ENCODE measurements at places on chromosomes 16 and 17.

- DNase-seq = no peak
These were observed 29.0 kb upstream of the HEATR6 start for GRCh38 chr17:60107526-60108257.

DNA sequence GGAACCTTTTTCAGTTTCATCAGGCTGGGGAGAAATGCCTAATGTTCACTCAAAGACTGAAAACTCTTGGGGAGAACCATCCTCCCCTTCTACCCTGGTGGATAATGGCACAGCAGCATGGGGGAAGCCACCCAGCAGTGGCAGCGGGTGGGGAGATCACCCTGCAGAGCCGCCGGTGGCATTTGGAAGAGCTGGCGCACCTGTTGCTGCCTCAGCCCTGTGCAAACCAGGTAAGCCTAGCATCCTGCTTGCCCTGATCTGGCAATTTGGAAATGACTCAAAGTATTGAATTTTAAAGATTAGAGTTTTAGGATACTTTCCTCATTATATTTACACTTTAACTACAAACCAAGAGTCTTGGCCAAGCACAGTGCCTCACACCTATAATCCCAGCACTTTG is 63.8 kb downstream of the TMC6 start:
- DNase-seq = no peak

DNA sequence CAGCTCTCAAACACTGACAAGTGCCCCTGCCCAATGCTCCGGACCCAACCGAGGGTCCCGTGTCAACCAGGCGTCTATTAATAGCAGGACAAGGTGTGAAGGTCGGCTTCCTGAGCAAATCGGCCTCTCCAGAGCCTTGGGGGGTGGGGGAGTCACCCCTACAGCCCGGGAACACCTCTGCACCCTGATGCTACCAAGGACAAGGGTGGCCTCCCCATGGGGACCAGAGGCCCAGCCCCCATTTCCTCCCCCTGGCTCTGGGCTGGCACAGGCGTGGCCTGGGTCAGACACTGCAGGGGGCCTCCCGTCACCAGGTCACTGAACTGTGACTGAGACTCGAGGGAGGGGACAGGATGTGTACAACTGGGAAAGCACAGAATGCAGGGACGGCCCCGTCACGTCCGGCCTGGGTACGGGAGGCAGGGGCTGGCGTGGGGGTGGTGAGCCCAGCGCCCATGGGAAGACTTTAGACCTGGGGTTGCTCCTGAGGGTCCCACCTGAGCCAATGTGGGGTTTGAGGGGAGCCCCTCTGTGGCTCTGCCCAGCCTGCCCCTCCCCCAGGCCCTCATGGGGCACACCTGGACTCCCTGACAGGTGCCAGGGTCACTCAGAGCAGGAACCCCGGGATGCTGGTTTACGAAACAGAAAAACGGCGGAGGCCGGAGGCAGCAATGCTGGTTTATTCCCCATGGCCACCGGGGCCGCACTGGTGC is 579 bp upstream of the CYBA start:
- peak; percentile 73 for DNase-seq

- DNase-seq = no peak
These were observed 21.4 kb upstream of the SPACA3 start for GRCh38 chr17:32970281-32970680.

DNA sequence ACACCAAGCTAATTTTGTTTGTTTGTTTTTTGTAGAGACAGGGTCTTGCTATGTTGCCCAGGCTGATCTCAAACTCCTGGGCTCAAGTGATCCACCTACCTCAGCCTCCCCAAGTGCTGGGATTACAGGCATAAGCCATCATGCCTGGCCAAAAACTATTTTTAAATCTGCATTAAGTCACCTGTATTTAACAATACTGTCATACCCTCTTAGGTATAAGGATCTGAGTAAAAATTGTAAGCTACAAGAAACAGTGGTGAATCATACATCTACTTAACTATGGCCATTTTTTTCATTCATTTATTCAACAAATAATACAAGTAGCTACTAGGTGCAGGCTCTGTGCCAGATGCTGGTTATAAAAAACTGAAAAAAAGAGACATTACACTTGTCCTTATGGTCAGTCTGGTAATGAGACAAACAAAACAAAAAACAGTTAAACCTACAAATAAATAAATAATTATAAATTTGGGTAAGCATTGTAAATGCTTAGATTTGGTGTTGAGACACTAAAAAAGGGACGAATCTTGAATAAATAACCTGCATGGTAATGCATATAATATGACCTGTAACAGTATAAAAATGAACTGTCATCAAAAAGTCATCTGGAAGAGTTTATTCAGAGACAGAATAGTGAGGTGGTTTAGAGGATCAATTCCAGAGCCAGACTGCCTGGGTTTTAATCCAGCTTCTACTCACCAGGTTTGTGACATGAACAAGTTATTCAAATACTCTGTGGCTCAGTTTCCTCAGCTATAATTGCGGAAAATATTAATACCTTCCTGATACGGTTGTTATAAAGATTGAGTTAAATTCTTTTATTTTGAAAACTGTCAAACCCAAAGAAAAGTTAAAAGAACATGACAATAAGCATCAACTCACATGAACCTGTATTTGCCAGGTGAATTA is 26.8 kb downstream of the BRIP1 start:
- no peak for DNase-seq

- no peak for DNase-seq
These were observed 13.6 kb downstream of the LGALS9 start for GRCh38 chr17:27644586-27644985.

- no peak for DNase-seq
These were observed 28.6 kb downstream of the COG7 start for GRCh38 chr16:23424292-23424958.

DNA sequence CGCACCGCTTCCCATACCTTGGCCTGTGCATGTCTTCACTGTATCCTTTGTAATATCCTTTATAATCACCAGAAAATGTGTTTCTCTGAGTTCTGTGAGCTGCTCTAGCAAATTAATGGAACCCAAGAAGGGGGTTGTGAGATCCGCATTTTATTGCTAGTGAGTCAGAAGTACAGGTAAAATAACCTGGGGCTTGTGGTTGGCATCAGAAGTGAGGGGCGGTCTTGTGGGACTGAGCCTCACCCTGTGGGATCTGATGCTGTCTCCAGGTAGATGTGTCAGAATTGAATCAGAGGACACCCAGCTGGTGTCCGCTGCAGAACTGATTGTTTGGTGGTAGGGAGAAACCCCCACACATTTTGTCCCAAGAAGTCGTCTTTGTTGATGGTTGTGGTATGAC is 382.4 kb downstream of the SNX29 start:
- DNase-seq = no peak

DNA sequence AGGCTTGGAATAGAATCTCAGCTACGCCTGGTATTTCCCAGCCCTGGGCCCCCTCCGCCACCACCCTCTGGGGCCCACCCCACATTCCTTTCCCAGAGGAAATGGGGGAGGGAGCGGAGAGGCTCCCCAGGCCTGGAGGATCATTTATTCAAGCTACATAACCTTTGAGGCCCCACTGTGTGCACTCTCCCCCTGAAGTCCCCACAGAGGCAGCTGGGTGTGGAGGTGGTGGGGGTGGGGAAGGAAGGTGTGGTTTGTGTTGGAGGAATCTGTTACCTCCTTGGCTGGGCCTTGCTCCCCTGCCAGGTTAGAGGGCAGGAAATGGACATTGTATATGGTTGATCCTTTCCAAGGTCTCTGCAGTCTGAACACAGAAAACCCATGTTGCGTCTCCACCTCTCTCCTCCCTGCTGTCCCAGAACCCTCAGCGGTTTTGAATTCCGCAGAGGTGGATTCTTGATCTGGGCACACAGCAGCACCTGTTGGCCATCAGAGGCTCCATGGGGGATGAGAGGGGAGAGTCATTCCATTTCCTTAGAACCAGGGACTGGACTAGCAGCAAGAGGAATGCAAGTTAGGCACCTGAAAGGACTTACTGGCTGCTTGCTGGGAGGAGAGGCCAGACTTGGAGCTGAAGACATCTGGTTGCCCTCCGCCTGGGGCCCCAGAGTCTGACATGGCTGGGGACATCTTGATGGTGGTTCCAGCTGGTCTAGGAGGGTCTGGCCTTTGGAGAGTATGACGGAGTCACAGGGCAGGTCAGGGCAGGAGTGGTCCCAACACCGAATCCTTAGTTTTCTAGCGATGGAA is 23.0 kb downstream of the ARHGAP23 start:
- DNase-seq = peak; percentile 74

- no peak for DNase-seq
These were observed 3.8 kb downstream of the SULT1A2 start for GRCh38 chr16:28592979-28593553.

DNA sequence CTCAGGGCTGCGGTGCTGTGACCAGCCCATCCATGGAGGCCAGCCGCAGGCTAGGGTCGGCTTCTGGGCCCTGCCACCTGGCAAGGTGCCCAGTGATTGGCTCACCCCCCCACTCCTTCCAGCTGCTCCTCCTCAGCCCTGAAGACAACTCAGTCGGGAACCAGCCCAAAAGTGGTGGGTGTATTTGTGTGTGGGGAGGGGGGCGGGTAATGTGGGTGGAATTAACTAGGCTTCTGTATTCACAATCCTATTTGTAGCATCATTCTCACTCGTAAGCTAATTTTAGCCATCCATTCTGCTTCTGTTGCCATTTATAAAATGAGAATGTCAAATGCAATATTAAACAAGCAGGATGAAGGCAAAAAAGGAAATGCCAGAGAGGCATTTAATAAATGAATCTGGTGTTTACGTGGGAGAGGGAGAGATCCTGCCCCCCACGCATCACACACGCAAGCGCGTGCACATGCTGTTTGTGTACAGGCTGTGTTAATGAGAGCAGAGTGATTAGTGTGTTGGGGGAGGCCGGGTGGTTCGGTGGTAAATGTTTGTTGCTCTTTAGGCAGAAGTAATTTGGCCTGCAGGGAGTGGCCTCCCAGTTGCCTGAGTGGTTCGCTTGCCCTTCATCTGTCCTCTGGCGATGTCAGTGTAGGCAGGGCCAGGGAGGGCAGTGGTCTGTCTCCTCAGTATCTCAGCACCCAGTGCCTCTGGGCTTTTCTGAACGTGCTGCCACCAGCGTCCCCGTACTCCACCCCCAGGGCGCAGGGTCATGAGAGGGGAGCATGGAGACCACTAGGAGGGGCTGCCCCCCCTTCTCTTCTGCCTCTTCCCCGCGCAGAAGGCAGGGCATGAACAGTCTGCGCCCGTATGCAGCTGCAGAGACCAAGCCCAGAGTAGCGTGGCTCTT is 140.1 kb downstream of the CCDC182 start:
- no peak for DNase-seq

- DNase-seq = no peak
These were observed 2.6 kb downstream of the PRAC1 start for GRCh38 chr17:48719642-48720265.

- DNase-seq = no peak
These were observed 260.4 kb downstream of the CEP112 start for GRCh38 chr17:65931246-65932149.

DNA sequence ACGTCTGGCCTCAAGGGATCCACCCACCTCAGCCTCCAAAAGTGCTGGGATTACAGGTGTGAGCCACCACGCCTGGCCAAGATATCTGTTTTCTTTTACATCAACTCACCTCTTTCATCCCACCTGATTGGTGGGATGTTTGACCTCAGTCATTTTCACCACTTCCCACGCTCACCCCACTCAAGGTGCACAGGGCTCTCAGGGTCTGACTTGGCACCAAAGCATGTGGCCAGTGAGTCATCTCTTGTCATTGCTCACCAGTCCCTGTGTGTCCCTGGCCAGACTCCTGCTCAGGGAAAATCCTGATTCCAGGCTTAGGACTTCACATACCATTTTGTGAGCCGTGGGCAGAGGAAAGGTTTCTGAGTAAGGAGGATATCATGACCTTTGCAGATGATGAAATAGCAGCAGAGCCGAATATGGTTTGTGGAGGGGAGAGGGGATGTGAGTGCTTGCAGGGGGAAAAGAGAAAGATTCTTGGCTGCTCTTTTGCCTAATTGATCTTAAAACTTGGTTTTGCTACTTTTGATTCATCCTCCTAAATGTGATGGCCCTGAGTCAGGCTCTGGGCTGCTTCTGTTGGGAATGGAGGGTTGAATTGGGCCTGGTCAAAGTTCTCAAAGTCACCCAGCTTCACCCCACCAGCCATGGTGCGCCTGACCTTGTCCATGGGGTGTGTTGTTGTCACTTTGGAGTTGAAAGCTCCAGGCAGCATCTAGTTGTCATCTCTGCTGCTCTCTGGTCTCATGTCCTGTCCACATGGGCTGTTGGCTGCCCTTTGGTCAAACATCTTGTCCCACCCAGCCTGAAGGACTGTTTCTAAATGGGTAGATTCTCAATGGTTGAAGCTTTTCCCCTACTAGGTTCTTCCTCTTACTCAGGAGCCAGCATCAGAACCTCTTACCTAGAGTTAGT is 6.0 kb upstream of the KCNH6 start:
- no peak for DNase-seq

DNA sequence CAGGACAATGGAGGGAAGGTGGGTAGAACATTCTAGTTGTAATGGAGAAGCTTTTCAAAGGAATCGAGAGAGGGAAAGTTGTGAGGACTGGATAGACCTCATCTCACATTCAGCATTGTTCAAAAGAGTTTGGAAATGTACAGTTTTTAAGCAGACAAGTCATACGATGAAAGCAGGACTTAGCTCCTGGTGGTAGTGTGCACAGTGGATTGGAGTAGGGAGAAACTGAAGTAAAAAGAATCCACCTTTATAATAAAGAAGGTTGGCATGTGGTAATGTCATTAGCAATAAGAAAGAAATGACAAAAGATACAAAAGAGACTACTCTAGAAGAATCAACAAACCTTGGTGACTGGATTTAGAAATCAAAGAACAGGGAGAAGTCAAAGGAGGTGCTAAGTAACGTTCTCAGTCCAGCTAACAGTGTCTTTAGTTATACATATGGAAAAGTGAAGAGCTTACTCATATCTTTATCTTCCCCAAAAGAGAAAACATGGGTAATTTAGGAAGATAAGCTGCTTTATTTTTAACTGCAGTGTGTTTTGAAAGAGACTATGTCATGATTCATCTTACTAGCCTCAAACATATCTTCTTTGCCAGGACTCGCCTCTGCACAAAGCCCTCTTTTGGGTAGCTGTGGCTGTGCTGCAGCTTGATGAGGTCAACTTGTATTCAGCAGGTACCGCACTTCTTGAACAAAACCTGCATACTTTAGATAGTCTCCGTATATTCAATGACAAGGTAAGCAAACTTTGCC is 18.7 kb upstream of the EVI2A start:
- DNase-seq = no peak

- DNase-seq = no peak
These were observed 27.7 kb downstream of the DHRS7C start for GRCh38 chr17:9763643-9764042.

DNA sequence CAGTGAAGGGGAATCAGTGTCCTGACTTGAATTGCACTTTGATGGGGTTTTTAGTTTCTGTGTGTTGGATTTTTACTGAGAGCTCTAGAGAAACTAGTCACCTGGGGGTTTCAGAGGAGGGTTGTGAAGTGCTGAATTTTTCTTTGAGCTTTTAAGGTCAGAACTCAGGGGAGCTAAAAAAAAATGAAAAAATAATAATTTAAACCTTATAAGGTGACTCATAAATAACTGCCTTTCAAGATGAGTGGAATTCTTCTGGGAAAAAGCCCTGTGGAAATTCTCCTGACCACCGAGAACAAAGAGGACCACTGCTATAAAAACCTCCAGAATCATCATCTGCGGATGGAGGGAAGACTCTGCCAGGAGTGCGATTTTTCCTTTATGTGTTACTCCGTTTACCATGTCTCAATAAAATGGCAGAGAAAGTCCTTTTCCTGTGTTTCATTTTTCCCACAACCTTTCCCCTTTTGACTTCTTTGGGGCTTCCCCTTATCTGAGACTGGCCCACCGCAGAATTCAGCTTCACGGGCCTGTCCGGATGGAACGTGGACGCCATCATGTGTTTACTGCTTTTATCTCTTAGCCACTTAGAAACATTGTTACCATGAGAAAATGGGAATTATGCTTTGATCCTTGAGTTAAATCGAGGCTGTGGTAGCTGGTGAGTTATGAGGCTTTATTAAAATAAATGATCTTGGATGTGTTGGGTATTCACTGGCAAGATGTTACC is 39.7 kb downstream of the RPTOR start:
- DNase-seq = no peak
